ENCODE measurements at places on chromosomes 12 and 14. TPM values are rescaled to one million over a fixed set of nuclear protein-coding genes. Genes with fewer than 3 reads are reported as not detected.
A peak's percentile ranks its signal among the peaks of the same experiment; 100 is the strongest.

ADCY4 gene
- 5.2 TPM for total RNA-seq

GRIP1 gene
- 0.73 TPM for total RNA-seq

DNA sequence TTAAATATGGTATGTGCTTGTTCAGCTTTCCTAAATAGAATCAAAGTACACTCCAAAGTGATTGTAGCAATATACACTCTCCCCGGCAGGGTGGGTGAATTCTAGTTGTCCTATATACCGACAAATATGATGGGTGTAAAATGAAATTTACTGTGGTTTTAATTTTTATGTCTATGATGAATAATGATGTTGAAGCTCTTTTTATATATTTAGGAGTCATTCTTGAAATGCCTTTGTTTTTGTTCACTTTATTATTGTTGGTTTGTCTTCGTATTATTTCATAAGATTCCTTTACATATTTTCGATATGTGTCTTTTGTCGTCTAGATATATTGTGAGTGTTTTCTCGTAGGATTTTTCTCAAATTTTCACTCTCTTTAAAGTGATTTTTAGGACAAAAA is 105.7 kb downstream of the PDE3A start:
- no peak for DNase-seq

PLBD1 gene
- not detected for total RNA-seq

DNA sequence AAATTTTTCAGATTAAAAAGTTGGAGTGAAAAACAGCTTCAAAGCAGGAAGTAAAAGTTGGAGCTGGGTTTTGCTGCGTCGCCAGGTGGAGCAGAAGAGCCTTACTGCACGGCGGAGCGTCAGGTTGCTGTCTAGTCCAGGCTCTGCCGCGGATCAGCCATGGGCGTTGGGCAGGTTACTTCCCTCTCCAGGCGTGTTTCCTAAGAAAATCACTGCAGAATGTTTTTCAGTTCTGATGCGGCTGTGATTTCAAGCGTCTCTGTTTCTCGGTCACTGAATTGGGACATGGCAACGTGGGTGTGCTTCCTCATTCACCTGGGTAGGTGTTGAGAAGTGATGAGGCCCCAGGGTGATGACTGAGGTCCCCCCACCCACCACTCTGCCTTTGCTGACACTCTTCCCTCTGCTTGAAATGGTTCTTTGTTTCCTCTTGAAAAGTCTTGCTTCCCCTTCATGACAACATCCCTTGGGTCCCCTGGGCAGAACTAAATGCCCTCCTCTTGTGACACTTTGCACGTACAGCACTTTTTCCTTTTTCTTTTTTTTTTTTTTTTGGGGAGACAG is 7.6 kb downstream of the EVL start:
- DNase-seq: peak; percentile 76

DNA sequence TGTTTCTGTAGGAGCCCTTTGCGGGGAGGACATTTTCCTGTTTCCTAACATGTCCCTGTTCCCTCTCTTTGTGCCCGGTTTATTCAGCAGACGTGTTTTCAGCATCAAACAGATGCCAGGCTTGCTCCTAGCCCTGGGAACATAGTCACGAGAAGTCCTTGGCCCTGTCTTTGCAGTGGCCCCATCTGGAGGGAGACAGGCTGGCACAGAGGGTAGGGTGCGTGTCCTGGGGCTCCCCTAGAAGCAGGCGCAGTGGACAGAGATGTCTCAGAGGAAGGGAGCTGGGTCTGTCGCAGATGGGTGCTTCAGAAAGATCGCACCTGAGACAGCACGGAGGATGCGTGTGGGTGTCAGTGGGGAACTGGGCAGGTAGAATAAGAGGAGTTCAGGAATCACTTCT is 75.0 kb upstream of the DYNC1H1 start:
- DNase-seq: no peak

DNA sequence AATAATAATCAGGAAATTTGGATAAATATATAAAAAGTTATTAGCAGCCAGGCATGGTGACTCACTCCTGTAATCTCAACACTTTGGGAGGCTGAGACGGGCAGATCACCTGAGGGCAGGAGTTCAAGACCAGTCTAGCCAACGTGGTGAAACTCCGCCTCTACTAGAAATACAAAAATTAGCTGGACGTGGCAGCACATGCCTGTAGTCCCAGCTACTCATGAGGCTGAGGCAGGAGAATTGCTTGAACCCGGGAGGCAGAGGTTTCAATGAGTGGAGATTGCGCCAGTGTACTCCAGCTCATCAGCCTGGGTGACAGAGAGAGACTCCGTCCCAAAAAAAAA is 64.5 kb downstream of the SYT1 start:
- DNase-seq: no peak

NEUROD4 gene
- total RNA-seq: not detected

DNA sequence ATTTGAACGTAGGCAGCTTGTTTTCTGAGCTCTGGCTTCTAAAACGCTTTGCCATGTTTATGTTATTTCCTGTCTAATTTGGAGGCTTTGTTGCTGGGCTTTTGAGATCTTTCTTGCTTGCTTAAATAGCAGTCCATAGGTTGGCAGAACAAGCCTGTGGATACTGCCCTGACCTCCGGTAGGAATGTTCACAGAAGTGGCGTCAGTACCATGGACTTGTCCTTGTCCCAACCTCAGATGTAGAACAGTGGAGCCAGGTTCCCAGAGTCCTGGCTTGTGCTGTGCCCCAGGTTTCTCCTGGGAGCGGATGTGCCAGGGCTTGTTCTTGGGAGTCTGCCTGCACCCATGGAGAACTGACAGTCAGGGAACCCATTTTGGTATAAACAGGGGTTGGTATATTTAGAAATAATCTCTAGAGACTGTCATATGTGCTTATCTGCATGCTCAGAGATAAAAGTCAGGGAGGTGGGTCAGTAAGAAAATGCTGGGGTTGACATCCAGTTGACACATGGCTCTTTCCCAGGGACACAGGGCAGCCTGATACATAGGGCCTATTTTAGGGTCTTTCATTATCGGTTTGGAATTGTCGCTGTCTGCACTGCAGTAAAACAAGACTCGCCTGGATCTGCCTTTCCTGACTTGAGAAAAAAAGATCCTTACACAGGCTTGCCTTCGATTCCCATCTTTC is 22.9 kb downstream of the CACNA1C start:
- DNase-seq: no peak

DNA sequence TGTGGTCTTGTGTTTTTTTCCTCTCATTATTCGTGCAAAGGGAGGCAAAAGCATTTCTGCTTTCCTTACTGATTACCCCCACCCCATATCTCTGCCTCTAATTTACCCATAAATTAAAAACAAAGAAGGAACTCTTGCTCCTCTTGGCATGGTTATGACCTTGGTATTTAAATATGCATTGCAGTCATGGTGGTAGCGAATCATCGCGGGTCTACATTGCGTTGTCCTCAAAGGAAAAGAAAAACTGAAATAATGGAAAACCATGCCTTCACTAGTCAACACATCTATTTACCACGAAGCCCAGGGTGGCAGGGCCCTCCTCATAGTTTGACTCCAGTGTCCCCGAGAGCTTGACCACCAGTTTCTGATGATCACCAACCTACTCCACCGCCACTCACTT is 126.7 kb upstream of the PARP11 start:
- DNase-seq: no peak

DNA sequence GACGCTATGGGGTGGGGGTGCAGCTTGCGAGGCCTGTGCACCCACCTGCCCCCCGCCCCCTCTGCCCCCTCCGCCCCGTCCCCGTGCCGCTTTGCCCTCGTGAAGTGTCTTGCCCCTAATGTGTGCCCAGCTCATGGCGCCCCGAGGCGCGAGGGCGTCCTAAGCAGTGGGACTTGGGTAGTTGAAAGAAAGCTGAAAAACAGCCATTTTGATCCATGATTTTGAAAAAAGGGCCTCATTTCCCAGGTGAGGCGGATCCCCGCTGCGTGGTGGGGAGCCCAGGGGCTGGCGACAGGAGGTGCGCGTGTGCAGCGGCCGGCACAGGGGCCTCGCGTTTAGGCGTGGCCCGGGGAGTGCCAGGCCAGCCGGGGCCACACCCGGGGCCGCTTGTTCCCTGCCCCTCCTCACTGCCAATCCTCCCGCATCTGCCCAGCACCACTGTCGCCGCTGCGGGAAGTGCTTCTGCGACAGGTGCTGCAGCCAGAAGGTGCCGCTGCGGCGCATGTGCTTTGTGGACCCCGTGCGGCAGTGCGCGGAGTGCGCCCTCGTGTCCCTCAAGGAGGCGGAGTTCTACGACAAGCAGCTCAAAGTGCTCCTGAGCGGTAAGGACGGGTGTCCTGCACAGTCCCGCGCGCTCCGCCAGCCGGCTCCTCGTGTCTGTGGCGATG is 11.8 kb downstream of the ZFYVE21 start:
- DNase-seq: no peak

GRCh38 chr12:28023156-28023887 is 50.8 kb upstream of the PTHLH start:
- DNase-seq: no peak

Data from CD8-positive, alpha-beta T cell (primary cell).